NCI-H2107 (cell line): ENCODE measurements at places on chromosomes 3 and 15.

- DNase-seq = no peak
Observed at GRCh38 chr15:75648156-75649000, 666 bp downstream of the SNX33 start.

DNA sequence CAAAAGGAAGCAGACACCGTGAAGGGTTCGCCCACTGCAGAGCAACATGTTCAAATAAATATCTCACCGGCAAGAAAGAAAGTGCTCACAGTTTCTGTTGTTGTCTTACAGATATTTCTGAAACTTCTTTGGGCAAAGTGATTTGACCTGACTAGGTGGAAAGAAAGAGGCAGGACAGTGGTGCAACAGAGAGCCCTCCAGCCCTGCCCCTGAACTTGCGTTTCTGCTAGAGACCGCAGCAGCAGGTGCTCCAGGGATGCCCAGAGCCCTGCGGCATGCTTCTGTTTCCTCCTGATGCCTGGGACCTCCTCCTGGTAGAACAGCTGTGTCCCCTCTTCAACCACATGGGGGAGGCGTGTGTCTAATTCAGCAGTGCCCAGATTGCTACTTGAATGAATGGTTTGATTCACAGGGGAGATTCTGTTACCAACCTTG, 123.4 kb downstream of the ATP10A start:
- no peak for DNase-seq

- no peak for DNase-seq
Observed at GRCh38 chr3:126958638-126959085, 24.3 kb upstream of the PLXNA1 start.

DNA sequence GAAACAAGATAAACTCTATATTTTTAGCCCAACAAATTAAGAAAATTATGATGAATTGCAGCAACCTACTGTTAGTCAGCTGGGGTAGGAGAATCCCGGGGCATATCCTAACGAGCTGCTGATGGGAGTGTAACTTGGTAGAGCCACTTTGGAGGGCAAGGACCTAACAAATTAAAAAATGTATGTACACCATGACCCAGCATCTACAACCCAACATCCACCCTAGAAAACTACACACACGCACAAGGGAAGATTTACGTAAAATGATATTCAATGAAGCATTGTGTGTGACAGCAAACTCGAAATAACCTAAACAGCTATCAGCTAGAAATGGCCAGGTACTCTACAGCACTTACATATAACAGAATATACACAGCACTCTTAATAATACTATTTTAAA, 1.9 kb downstream of the BCL2A1 start:
- DNase-seq = no peak

DNA sequence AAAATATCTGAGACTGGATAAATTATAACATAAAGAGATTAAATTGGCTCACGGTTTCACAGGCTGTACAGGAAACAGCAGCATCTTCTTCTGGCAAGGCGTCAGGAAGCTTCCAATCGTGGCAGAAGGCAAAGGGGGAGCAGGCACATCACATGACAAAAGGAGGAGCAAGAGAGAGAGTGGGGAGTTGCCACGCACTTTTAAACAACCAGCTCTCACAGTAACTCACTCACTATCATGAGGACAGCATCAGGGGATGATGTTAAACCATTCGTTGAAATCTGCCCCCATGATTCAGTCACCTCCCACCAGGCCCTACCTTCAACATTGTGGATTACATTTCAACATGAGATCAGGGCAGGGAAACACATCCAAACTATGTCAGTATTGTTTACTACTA, 114.5 kb upstream of the SPATA16 start:
- DNase-seq = no peak

GRCh38 chr3:94927175-94927574, 864.3 kb downstream of the NSUN3 start:
- no peak for DNase-seq

- no peak for DNase-seq
Observed at GRCh38 chr15:75007216-75007615, 11.9 kb downstream of the SCAMP5 start.

DNA sequence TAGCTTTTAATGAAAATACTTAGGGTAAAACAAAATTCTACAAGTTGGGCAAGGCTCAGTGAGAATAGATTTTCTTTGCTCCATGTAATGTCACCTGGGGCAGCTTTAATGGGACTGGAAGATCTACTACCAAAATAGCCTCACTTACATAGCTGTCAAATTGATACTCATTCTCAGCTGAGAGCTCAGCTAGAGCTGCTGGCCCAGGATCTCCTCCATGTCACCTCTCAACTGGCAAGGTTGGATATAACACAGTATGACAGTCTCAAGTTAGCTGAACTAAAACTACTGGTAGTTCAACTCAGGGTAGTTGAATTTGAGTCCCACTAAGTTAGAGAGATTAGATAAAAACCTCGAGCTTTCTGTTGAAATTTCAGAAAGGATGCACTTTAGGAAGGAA, 218.5 kb upstream of the PLSCR5 start:
- DNase-seq = no peak

- DNase-seq = no peak
Observed at GRCh38 chr3:41489231-41489630, 289.9 kb downstream of the CTNNB1 start.

GRCh38 chr15:29849218-29849617, 26.9 kb upstream of the TJP1 start:
- DNase-seq = no peak

GRCh38 chr3:29373131-29373680, 92.3 kb downstream of the RBMS3 start:
- no peak for DNase-seq

DNA sequence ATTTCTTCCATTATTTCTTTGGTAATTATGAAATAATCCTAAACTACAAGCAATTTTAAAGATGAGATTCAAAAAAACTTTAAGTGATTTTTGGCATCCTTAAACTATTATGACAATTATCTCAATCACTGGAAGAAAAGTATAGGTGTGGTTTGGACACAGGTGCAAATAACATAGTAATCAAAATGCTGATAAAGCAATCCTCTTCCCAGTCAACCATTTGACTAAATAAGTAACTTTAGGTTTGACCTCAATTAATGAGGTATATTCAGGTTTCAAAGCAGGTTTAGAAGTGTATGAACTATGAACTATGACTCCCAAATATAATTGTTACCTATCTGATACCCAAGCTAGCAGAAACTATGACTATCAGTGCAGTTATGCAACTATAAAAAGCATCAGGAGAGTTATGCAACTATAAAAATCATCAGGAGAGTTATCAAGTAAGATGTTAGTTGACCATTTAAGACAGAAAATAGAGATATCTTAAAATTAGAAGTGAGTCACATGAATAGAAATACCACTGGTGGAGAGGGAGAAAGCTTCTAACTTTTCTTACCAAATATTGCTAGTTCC, 8.9 kb upstream of the CNTN3 start:
- no peak for DNase-seq

- no peak for DNase-seq
Observed at GRCh38 chr15:20645956-20646355, 104.4 kb upstream of the GOLGA6L6 start.

DNA sequence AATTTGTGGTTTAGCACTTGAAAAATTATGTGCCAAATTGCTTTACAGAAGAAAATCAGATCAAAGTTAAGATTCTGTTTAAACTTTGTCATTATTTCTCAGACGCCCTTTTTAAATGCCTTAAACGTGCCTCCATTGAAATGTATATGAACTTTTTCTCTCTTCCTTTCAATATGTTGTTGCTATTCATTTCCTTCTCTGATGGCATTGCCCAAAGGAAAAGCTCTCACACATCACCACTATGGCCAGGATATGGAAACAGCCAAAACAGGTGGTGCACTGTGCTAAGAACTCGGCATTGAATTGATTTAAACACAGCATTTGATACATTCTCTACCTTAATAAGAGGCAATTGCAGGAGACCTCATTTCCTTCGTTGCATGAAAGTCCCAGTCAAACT, 35.7 kb upstream of the NR2F2 start:
- DNase-seq = no peak

GRCh38 chr3:118966700-118967099, 67.9 kb downstream of the IGSF11 start:
- no peak for DNase-seq

DNA sequence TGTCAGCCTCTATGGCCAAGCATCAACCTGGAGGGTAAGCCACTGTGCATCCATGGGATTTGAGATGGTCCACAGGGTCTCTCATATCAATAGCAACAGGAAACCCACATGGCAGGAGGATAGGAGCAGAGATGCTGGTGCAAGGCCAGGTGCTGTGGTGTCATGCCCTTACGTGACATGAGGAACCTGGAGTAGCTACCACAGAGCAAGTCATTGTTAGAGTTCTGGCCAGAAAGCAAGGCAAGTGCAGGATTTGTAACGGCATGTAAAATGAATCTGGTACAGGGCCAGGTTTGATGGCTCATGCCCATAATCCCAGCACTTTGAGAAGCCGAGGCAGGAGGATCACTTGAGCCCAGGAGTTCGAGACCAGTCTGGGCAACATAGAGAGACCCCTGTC, 14.8 kb upstream of the ZNF774 start:
- no peak for DNase-seq
